ENCODE measurements at places on chromosomes 2 and 18.

GRCh38 chr18:191725-192124, 33.4 kb downstream of the USP14 start:
- no peak for DNase-seq

- DNase-seq, result no peak
Measured at GRCh38 chr2:46977899-46978298, 62.3 kb upstream of the MCFD2 start.

GRCh38 chr2:136114382-136114781, 3.6 kb downstream of the CXCR4 start:
- DNase-seq, result no peak

DNA sequence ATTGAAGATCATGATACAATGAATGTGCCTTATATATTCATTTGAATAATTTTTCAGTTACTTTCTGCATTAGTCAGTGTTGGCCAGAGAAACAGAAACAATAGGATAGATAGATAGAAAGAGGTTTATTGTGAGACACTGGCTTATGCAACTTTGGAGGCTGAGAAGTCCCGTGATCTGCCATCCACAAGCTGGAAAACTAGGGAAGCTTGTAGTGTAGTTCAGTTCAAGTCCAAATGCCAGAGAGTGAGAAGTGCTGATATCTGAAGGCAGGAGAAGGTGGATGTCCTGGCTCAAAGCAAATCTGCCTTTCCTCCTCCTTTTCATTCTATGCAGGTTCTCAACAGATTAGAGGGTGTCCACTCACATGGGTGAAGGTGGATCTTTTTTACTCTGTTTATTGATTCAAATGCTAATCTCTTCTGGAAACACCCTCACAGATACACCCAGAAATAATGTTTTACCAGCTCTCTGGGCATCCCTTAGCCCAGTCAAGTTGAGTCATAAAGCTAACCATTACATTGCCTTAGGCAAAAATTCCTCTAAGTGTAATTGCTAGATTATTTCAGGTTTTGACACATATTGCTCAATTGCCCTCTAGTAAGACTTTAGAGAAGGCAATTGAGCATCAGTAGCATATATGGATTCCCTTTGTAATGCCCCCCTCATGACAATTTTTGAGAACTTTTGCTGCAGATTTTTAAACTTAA, 341.4 kb downstream of the LPIN1 start:
- DNase-seq, result peak; percentile 13

- DNase-seq, result no peak
Measured at GRCh38 chr2:217996361-217996760, 6.4 kb downstream of the TNS1 start.

- no peak for DNase-seq
Measured at GRCh38 chr2:190746971-190747761, 98.3 kb downstream of the NAB1 start.

GRCh38 chr2:96575785-96576456, 39.4 kb downstream of the ARID5A start:
- DNase-seq, result no peak

DNA sequence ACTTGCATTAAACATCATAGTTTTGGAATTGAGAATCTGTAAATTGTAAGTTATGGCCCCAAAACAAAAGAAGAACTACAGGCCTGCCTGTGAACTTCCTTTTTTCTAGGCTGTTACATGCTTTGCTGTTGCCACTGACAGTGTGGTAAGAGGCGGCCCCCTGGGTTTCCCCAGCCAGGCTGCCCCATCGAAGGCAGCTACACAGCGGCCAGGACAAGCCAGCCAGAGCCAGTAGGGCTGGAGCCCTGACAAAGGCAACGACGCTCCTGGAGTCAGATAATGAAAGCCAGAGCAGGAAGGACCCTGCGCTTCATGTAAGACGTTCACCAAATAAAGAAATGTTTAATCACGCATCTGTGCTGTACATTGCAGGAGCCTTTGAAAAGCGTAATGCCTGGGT, 55.0 kb downstream of the ANKRD44 start:
- no peak for DNase-seq

DNA sequence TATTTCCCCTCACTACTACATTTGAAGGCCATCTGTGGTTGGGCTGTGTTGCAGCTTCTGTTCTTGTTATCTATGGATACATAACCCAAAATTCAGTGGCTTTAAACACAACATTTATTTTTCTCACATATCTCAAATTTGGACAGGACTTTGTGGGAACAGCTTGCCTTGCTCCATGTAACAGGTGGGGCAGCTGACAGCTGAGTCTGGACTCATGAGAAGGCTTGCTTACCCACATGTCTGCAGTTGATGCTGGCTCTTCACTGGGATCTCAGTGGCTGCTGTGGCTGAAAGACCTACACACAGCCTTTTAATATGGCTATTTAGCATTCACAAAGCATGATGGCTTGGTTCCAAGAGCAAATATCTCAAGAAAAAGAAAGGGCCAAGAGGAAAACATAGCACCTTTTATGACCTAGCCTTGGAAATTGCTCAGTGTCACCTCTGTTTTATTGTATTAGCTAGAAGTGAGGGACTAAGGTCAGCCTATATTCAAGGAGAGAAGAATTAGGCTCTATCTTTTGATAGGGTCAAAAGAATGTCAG, 296.8 kb upstream of the ZNF521 start:
- no peak for DNase-seq

DNA sequence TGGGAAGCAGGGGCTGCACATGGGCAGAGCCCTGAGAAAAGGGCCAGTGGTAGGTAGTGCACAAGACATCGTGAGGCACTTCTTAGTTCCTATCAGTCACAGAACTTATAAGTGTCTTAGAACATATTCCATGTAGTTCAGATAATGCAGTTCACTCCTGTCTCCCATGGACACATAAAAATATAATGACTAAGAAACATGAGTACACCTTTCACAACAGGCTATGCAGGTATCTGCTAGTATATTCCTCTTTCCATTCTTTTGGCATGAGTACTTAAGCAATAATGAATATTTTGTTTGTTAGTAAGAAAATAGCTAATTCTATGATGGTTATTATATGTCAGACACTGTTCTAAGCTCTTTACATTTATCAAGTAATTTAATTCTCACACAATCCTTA, 808.4 kb downstream of the BCL11A start:
- no peak for DNase-seq

GRCh38 chr2:102718387-102719316, 43.2 kb upstream of the TMEM182 start:
- DNase-seq, result no peak

- DNase-seq, result no peak
Measured at GRCh38 chr2:195503208-195503607, 153.8 kb upstream of the SLC39A10 start.

- DNase-seq, result no peak
Measured at GRCh38 chr2:156182132-156182531, 150.4 kb downstream of the NR4A2 start.

GRCh38 chr2:8197101-8197500, 484.8 kb upstream of the ID2 start:
- DNase-seq, result no peak

- no peak for DNase-seq
Measured at GRCh38 chr18:25306671-25307070, 45.3 kb downstream of the ZNF521 start.

DNA sequence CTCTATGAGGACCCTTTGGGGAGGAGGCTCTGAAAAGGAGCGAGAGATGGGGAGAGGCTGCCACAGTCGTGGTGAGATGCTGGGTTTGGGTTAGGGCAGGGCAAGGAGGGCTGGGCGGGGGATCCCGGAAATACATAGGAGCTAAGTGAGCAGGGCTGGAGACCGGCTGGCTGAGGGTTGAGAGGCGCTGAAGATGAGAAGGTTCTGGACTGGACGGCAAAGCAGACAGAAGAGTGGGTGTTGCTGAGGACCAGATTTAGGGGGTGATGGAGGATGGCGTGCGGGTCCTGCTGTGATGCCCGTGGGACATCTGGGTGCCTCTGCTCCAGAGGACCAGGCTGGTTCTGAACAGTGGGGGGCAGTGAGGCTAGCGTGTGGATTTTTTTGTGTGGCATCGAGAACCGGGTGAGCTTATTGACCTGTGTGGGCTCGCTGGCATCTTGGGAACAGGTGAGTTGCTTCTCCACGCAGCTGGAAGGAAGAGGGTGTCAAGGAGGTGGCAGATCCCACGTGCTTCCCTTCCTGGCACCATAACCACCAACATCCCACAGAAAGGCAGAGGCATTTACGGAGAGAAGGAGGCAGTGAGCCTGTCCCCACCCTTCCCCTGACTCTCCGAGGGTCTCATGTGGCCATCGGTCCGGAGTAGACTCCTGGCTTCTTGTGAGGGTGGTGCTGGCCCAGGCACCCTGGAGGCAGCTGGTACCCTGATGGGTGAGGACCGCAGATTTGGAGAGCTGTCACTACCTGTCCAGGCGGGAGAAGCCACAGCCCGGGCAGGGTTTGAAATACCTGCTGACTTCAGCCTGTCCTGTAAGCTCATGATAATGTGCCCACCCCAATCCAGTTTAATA, 70.3 kb downstream of the ASB1 start:
- DNase-seq, result no peak

GRCh38 chr2:191499874-191500565, 177.9 kb upstream of the NABP1 start:
- DNase-seq, result no peak

DNA sequence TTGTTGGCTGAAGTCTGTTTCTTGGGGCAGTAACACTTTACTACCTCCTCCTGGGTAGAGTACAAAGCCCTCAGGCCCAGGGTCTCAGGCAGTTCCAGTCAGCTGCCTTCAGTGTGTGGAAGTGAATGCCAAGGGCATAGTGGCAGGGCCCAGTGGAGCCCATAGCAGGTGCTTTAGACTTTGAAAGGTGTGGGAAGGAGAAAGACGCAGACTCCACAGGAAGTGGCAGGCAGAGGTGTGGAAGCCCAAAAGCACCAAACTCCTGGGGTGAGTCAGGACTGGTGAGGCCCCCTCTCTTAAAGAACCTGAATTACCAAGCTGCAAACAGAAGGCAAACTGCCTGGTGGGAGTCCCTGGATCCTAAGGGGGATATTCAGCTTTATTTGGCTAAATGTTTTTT, 45.3 kb downstream of the ADAM23 start:
- DNase-seq, result no peak

DNA sequence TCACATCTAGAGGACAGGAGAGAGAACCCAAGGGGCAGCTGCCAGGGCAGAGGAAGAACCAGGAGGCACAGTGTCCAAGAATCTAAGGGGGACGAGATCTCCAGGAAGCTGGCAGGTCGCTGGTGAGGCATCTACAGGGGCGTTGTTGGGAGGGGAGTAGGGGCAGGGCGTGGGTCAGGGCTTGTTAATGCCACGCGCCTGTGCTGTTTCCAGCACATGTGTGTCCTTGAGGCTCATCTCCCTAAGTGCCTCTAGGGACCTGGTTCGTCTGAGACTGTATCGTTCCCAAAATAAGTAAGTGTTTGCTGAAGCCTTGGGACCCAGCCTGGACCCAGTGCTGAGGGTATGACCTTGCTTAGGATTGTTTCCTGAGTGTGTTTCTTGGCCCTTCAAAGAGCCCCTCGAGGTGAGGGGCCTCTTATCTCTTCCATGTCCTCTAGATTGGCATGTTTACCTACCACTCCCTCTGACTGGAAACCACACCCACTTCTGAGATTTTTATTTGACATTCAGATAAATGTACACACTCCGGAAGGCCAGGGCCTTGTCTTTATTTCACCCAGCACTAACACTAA, 22.2 kb downstream of the HK2 start:
- no peak for DNase-seq

GRCh38 chr18:35458677-35459441, 38.9 kb downstream of the INO80C start:
- peak; percentile 25 for DNase-seq

GRCh38 chr2:6181926-6182325, 489.7 kb downstream of the SOX11 start:
- peak; percentile 6 for DNase-seq

DNA sequence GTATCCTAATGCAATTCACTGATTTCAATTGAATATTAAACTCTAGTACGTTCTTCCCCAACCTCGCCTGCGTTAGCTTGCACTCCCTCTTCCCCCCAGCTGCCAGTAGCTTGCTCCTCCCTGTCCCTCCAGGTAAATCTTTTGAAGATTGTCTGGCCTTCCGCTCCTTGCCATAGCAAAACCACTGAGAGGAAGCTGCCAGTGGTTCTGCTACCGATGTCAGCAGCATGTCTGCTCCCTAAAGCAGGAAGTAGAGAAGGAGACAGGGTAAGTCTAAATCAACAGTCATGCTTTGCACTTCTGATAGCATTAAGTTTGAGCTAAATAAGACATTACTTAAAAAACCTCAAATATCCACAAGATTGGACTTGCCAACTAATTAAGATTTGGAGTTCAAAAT, 89.1 kb downstream of the SCN2A start:
- DNase-seq, result no peak

GRCh38 chr18:3140986-3141639, 78.7 kb downstream of the MYOM1 start:
- no peak for DNase-seq

GRCh38 chr18:74674487-74674886, 76.8 kb downstream of the ZNF407 start:
- no peak for DNase-seq

- DNase-seq, result no peak
Measured at GRCh38 chr2:74864728-74865722, 31.1 kb downstream of the HK2 start.

GRCh38 chr2:10863837-10864236, 47.9 kb upstream of the KCNF1 start:
- DNase-seq, result no peak

GRCh38 chr2:117785740-117786139, 28.8 kb upstream of the DDX18 start:
- DNase-seq, result no peak

DNA sequence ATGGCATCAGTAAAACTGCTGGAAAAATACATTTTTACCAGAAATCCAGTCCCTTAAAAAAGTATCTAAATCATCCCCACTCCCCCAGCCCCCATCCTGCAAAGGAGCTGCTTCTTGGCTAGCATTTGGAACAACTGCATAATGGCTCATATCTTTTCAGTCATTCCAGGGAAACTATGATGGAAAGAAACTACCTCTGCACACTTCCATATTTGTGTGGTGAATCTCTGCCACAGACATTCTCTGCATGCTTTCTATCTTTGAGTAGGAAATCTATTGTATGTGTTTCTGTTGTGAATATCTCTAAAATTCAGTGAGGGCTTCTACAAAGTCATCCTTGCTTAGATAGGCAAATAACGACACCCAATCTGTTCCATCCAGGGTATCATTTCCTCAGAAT, 632.3 kb downstream of the LRP1B start:
- DNase-seq, result no peak

- DNase-seq, result no peak
Measured at GRCh38 chr2:111133603-111134002, 12.9 kb downstream of the BCL2L11 start.

DNA sequence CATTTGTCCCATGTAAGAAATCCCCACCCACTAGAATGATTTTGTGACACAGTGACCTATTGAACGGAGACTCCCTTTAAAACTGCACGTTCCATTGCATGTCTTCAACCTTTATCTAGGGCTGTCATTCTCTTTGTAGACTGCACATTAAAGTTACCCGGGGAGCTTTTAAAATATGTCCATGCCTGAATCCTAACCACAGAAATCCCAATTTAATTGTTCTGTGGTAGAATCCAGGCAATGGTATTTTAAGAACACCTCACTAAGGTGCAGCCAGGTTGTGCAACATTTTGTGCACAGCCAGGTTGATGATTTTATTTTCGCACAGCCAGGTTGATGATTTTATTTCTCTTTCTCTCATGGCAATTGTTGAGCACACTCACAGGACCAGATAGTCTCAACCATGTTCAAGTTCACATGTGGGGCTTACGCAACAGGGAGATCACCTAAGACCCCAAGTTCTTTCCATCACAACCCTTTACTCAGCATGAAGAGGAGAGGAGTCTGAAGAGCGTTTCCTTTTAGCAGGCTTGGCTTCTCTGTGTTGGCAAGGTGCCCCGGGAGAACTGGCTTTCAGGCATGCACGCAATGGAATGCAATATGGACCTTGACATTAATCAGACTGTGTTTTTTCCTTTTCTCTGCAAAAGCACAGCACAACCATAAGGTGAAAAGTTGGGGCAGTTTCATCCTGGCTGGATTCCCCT, 467.3 kb upstream of the ETAA1 start:
- DNase-seq, result no peak
